Activated T-helper 9 cell treated with anti-CD3 and anti-CD28 coated beads, Interleukin-2, amount 50 U/mL, for 16 hours (primary cell): ENCODE measurements at places on chromosomes 2 and 18.
A peak's percentile ranks its signal among the peaks of the same experiment; 100 is the strongest.

- no peak for DNase-seq
Observed at GRCh38 chr2:177123048-177123447, 89.5 kb upstream of the HNRNPA3 start.

DNA sequence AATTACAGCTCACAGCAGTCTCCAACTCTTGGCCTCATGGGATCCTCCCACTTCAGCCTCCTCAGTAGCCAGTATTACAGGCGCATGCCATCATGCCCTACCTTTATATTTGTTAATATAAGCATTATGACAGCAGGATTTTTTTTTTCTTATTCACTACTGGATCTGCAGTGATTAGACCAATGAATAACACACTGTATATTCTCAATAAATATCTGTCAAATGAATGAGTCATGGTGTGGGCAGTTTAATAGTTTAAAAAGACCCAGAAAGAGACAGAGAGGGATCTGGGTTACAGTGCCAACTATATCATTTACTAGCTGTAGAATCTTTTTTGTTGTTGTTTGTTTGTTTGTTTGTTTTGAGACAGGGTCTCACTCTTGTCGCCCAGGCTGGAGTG, 62.4 kb upstream of the LTBP1 start:
- no peak for DNase-seq

- DNase-seq = no peak
Observed at GRCh38 chr2:240436683-240437550, 1.5 kb downstream of the GPC1 start.

DNA sequence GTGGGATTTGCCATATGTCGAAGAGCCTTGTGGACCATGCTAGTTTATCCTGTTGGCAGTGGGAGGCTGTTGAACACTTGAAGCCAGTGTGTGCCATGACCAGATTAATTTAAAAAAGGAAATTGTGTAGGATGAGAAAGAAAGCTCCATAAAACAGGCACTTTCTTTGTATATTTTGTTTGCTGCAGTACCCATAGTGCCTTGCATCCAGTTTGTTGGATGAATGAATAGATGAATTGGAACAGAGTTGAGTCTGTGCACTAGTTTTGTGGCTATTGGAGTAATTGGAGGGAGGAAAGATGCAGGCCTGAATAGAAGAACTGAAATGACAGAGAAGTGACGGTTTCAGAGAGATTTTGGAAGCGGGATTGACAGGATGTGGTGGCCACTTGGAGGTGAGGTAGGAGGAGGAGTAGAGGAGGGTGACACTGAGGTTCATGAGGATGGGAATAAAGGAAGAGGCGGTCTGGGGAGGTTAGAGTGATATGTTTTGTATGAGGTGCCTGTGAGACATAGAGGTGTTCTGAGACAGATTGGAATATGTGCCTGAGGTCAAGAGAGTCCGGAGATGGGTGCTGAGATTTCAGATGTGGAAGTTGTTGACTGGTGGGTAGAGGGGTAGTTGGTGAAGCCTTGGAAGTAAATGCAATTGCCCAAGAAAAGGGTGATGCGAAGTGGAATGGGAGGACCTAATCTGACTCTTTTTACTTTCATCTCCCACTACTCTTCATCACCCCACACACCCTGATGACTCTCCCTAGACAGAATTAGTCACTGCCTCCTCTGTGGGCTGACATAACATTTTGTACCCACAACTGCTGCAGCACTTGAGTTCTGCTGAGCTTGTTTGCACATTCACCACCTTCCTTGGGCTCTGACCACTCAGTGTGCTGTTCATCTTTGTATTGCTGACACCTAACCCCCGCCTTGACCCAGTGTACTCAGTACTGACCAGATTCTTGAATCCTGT, 5.1 kb downstream of the DGUOK start:
- peak; percentile 16 for DNase-seq

GRCh38 chr18:51824746-51825145, 515.3 kb upstream of the DCC start:
- DNase-seq = no peak

GRCh38 chr2:104848526-104848925, 5.4 kb upstream of the POU3F3 start:
- no peak for DNase-seq

- no peak for DNase-seq
Observed at GRCh38 chr18:34694591-34695165, 15.4 kb upstream of the DTNA start.

GRCh38 chr18:76450452-76451395, 44.3 kb downstream of the ZNF516 start:
- DNase-seq = no peak

- DNase-seq = no peak
Observed at GRCh38 chr2:208253600-208254117, 1.2 kb downstream of the IDH1 start.

GRCh38 chr2:38415728-38416291, 38.7 kb upstream of the ATL2 start:
- DNase-seq = no peak

GRCh38 chr2:72996117-72996502, 75.4 kb downstream of the SFXN5 start:
- DNase-seq = no peak

DNA sequence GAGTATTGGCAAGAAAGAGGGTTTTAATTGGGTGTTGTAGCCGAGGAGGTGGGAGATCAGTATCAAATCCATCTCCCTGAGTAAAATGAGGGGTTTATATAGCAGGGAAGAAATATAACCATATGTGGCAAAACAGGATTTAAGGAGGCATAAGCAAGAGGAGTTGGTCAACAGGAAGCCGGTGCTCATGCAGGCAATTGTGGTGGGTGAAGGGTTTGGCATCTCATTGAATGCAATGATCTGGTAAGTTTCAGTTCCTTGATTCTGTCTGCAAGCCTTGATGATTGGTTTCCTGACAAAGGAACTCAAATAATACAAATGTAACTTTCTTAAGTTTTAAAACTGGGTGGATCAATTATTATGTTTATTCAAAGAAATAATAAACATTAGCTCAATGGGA, 564.4 kb upstream of the LINC00305 start:
- no peak for DNase-seq

DNA sequence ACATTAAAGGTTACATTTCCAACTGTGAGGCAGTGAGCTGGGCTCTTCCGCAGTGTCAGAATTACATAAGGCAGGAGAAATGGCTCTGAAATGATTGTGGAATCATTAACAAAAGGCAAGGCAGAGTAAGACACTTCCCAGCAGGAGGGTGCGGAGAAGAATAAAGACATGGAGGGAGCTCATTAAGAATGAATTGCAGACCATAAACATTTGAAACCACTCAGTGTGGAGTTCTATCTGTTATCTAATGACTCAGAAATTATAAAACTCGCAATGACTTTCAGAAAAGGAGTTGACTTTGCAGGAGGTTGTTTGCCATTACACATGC, 77.0 kb downstream of the SMIM21 start:
- DNase-seq = no peak

GRCh38 chr2:148303161-148303560, 282.3 kb downstream of the MBD5 start:
- no peak for DNase-seq

- no peak for DNase-seq
Observed at GRCh38 chr2:176652300-176653182, 383.3 kb downstream of the MTX2 start.

GRCh38 chr2:131055169-131056065, 37.8 kb downstream of the FAM168B start:
- DNase-seq = no peak

GRCh38 chr18:48753691-48754090, 197.1 kb downstream of the SMAD7 start:
- DNase-seq = no peak

- DNase-seq = no peak
Observed at GRCh38 chr18:23835506-23835905, 146.3 kb downstream of the LAMA3 start.

GRCh38 chr2:77479395-77479794, 42.8 kb downstream of the LRRTM4 start:
- no peak for DNase-seq

DNA sequence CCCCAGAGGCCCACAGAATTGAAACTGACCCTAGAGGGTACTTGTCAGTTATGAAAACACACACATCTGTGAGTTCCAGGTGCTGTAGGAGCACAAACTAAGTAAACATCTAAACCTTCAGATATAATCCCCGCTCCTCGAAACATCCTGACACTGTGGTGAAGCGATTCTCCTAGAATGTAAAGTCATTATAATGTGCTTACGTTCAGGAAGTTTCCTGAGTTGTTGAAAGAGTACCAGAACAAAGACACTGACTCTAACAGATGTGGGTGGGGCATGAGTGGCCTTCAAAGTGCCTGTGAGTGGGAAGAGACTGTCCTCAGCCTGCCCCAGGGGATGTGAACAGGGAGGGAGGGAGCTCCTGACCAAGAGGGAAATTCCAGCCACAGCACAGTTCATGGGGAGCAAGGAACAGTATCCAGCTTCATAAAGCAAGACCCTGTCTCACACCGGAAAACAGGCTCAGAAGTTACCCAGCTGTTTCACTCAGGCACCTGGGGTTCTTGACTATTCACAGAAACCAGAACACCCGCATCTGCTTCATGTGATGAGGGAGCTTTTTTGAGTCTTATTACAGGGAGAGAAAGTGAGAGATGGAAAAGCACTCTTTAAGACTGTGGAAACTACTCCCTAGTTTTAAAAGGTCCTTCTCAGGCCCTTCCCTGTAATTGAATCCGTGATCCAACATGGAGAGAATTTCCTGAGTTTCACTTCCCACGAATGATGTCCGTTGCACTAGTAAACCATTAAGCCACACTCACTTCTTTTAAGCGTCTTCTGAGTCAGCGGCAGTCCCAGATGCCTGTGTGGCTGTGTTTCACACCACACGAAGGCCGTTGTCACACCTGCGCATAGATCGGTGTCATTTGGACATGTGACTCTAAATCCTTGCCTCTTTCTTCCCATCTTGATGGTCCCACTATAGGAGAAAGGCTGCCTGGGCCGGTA, 88.6 kb upstream of the EML6 start:
- DNase-seq = no peak

GRCh38 chr18:75500545-75500944, 73.0 kb upstream of the SMIM21 start:
- no peak for DNase-seq

- DNase-seq = no peak
Observed at GRCh38 chr2:209946539-209946938, 55.9 kb upstream of the RPE start.

DNA sequence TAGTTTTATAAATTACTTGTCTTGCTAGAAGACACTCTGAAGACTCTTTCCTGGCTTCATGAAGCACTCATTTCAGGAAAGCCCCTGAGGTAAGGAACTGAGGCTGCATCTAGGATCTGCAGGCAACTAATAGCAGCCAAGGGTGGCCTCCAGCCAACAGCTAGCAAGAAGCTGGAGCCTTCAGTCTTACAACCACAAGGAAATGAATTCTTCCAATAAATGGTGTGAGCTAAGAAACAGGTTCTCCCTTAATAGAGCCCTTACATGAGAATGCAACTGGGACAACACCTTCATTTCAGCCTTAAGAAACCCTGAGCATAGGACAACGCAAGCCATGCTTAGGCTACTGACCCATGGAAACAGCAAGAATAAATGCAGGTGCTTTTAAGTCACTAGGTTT, 254.6 kb upstream of the RBBP8 start:
- DNase-seq = no peak

DNA sequence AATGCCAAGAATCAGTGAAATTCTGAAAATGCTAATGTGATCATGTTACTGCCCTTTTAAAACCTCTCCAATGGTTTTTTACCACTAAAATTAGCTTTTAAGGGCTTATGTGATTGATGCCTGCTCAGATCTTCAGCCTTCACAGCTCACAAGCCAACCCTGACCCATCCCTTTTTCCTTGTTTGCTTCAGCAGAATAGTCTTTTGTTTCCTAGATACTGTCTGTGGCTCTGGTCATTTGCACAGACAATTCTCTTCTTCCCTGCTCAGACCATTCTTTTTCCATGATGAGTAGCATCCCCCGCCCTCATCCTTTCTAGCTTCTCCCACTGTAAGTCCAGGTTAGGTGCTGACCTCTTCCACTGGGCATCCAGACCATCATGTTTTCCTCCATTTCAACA, 164.9 kb upstream of the NT5C1B start:
- DNase-seq = no peak

- DNase-seq = peak; percentile 49
Observed at GRCh38 chr2:96537734-96538486, 1.4 kb downstream of the ARID5A start.

DNA sequence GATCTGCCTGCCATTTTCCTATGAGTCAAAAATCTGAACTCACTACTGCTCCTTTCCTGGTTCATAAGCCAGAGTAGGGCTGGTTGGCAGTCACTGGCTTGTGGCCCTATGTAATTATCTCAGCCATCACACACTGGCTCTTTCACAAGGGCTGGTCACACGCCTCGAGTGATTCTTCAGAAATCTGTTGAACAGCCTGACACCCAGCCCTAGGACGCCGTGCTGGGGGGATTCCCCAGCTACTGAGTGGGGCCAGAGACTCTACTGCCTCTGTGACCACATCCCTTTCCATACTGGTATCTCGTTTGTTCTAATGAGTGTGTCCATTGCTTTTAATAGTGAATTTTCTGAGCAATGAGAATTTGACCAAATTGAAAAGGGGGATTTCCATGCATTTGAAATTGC, 45.8 kb upstream of the RBM44 start:
- DNase-seq = no peak

DNA sequence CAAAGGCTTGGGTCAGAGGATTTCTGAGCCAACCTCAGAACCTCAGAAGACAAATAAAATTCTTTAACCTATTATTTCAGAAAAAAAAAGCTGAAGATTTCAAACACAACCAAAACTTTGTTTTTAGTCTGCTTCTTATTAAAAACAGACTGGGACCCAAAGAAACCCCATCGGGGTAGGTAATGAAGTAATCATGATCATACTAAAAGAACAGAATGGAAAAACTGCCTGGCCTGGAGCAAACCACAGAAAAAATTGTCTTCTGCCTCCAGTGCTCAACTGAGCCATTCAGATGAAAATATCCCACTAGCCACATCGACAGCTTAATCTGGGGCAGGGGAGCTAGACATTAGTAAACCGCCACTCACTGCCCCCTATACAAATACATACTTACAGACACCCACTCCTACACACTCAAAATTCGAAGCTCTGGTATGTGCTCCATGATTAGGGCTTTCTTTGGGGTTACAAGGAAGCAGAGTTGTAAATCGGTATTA, 76.5 kb downstream of the SDC1 start:
- no peak for DNase-seq

- no peak for DNase-seq
Observed at GRCh38 chr2:21912405-21912804, 788.6 kb downstream of the TDRD15 start.

- no peak for DNase-seq
Observed at GRCh38 chr2:201781557-201782051, 871 bp upstream of the ALS2 start.
